ENCODE measurements at places on chromosomes 2 and 18.
A peak's percentile ranks its signal among the peaks of the same experiment; 100 is the strongest.

DNA sequence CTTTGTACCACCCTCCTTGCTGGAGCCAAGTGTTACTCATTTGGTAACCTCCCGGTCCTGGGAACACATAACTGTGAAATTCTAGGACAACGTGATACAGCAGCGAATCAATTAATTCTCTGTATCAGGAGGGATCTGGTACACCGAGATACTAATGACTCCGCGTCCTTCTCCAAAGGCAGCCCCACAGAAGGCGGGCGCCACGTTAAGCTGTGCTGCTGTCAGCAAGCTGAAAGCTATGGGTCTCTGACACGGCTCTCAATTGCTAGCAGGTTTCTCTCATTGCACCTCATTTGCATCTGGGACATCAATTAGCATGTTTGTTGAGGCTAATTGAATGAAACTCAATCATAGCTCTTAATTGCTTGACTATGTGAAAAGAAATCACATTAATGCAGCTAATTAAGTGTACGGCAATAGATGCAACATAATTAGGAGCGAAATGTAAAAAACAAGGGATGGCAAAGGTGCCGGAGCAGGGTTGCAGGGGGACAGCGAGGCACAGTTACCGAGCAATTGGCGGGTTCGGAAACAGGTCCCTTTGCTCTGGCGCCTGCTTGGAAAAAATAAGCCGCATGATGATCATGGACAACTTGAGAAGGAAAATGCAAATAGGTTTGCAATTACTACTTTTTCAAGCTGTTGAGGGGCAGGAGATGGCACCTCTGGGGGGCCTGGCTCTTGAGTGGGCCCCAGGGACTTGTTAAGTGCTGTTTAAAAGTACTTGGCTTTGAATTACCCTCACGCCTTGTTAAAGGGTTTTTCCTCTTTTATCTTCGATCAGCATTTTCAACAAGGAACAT is 264.2 kb downstream of the GBX2 start:
- H3K27me3 ChIP-seq = no peaks in the 10 kb centered on the region
- H3K4me3 ChIP-seq = no peak overlapping the region
- H3K4me1 ChIP-seq = peaks cover 11% of the 10 kb centered on the region
- no peak overlapping the region for H3K27ac ChIP-seq

GRCh38 chr2:67311536-67311935 is 85.6 kb upstream of the ETAA1 start:
- no peaks in the 10 kb centered on the region for H3K36me3 ChIP-seq
- H3K4me1 ChIP-seq = no peaks in the 10 kb centered on the region
- H3K4me3 ChIP-seq = no peak overlapping the region
- no peak for DNase-seq

GRCh38 chr2:145324748-145325147 is 804.8 kb upstream of the ZEB2 start:
- H3K36me3 ChIP-seq = no peaks in the 10 kb centered on the region
- H3K27me3 ChIP-seq = no peaks in the 10 kb centered on the region
- peaks cover 8% of the 10 kb centered on the region for H3K4me1 ChIP-seq
- H3K4me3 ChIP-seq = no peak overlapping the region
- no peak overlapping the region for H3K27ac ChIP-seq
- no peak for DNase-seq

DNA sequence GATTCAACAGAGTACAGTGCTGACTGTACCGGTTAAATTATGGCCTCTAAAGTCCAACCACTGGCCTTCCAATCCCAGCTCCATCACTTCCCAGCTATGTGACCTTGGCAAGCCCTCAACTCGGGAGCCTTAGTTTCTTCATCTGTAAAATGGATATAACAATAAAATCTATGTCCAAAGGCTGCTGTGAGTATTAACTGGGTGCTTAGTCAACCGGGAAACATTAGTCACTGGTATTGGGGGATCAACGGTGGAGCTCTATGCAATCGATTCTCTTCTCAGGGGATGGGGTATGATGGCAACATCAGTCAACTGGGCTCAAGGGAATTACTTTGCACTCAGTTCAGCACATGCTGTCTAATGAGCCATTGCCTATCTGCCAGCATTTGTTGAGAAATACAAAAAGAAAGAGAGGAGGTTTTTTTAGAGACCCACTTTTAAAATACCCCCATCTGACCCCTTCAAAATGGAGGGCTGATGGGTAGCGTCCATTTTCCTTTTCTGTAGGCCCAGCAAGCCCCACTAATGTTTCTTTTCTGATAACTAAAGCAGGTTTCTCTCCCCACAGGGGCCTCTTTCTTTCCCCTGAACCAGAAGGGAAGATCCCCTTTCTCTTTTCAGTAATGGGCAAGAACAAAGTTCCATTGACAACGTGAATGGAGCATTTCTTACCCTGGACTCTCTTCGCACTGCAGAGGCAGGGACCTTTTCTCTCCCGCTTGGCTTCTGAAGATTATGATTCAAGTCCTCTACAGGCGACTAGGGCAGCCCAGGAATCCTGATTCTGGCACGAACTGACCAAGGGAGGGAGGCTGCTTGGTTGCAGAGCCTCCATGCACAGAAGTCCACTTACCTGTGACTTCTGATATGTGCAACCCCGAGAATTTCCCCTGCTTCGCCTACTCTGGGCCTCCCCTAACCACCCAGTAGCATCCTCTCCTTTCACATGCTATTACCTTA is 8.7 kb upstream of the AGFG1 start:
- H3K27ac ChIP-seq = no peak overlapping the region
- no peak overlapping the region for H3K4me3 ChIP-seq
- no peak for DNase-seq
- H3K27me3 ChIP-seq = no peaks in the 10 kb centered on the region
- H3K36me3 ChIP-seq = no peaks in the 10 kb centered on the region

- no peak overlapping the region for H3K4me3 ChIP-seq
- no peak overlapping the region for H3K27ac ChIP-seq
- H3K4me1 ChIP-seq = no peaks in the 10 kb centered on the region
- peaks cover 1% of the 10 kb centered on the region for H3K27me3 ChIP-seq
- no peak for DNase-seq
Measured at GRCh38 chr18:59706499-59706898, 9.3 kb upstream of the CCBE1 start.

- H3K4me1 ChIP-seq = no peaks in the 10 kb centered on the region
- peaks cover 15% of the 10 kb centered on the region for H3K27me3 ChIP-seq
- no peak overlapping the region for H3K27ac ChIP-seq
- DNase-seq = peak; percentile 56
- H3K4me3 ChIP-seq = no peak overlapping the region
- no peaks in the 10 kb centered on the region for H3K36me3 ChIP-seq
Measured at GRCh38 chr2:232438951-232439757, 16.8 kb upstream of the ALPI start.

All from endothelial cell (in vitro differentiated cells).